ENCODE measurements at places on chromosomes 12 and 14.

DNA sequence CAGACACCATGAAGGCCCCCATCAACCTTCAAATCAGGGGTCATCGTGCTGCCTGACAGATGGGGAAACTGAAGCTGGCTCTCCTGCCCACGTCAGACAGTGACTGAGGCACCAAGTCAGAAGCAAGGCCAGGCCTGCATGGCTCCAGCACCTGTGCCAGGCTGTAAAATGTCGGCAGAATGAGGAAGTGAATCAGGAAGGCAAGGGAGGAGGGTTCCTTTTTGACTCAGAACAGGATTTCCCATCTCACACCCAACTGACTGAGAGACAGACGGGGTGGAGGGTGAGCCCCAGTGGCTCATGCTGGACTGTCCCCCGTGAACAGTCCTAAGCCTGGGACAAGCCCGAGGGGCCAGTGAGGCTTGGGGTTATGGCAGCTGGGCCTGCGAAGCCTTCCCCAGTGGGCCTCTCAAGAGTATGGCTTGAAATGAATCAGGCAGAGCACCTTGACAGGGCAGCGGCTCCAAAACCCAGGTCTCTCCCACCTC, 20.9 kb downstream of the SYNE3 start:
- peak; percentile 86 for DNase-seq

DNA sequence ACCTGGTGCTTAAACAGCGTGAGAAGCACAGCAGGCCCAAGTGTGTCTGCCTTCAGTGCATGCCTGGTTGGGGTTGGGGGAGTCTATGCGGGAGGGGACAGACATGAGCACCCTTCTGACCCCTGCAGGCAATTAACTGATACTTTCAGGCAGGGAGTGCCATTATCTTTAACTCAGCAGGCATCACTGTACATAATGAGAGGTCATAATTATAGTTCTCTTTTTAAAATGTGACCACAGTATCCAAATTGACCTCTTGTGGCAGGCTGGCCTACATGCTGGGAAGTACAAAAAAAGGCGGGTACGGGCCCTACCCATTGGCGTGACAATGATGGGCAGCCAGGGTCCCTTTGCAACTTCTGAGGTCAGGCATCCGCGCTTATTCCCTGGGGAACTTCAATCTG, 209.1 kb downstream of the FOXN3 start:
- no peak for DNase-seq

- DNase-seq: no peak
Measured at GRCh38 chr14:99708449-99708848, 24.4 kb downstream of the CYP46A1 start.

DNA sequence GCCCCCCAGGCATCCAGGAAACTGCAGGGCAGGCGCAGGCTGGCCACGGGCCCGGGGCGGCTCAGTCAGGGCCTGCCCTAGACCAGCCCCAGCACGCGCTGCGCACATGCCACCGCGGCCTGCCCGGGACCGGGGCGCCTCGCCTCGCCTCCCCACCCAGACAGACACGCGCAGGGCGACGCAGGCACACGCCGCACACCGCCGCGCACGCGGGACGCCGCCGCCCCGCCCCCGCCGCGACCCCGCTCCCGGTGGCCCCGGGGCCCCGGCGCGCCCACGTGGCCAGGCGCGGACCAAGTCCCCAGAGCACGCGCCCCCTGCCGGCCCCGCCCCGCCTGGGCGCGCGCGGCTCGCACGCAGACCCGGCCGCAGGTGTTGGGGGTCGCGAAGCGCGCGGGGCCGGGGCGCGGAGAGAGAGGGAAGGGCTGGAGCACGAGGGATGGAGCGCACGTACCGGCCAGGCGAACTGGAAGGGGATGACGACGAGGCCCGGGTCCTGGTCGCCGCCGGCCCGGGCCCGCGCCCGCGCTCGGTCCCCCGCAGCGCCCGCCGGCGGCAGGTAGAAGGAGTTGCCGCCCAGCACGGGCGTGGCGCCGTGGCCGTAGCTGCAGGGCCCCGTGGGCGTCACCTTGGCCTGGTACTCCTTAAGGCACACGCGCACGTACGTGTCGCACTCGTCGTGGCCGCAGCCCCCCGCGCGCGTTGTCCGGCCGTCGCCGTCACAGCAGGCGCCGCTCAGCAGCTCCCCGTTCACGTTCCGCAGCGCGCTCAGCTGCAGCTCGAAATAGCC, 1.1 kb downstream of the JAG2 start:
- DNase-seq: no peak

- DNase-seq: no peak
Measured at GRCh38 chr12:12070674-12071656, at the start of gene BCL2L14. Gene BCL2L14, plus strand, starts transcription at chr12:12070939. Its CDS starts 8,367 bp downstream, at chr12:12079306.

DNA sequence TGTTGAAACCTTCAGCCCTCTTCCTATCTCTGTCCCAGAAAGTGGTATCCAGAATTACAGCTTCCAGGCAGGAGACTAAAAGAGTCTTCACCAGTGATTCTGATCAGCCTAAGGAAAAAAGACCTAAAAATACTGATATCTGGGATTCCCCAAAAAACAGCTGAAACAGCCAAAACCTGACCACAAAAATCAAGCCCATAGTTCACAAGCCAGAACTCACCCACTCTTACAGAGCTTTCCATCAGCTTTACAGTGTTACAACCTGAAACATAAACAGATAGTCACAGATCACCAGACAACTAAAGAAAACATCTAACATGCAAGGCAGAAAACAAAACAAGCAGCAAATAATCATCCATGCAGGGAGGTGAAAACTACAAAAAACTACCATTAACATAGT, 26.0 kb upstream of the TSPAN8 start:
- no peak for DNase-seq

All from GM12864 (cell line).